ENCODE measurements at places on chromosomes 1 and 21.
A peak's percentile ranks its signal among the peaks of the same experiment; 100 is the strongest.

DNA sequence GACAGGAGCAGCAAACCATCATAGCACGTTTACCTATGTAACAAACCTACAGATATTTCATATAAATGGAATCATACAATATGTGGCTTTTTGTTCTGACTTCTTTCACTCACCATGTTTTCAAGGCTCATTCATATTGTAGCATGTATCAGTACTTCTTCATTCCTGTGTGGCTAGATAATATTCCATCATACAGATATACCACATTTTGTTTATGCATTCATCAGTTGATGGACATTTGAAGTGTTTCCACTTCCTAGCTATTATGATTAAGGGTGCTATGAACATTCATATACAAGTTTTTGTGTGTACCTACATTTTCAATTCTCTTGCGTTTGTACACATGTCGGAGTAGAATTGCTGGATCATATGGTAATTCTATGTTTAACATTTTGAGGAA, 90.1 kb downstream of the CDC42BPA start:
- no peak for DNase-seq

DNA sequence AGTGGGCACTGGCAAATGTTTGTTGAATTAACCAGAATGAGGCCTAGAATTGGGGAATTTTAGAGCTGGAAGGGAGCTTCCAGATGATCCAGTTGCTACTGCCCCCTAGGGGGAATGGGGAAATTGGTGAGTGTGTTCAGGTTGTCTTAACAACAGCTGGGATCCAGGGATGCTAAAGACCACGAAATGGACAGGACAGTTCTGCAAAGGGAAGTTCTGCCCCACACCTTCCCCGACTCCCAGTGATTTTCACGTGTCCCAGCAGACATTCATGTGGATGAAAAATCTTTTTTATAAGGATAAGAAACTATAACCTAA, 33.9 kb downstream of the TRIM62 start:
- no peak for DNase-seq

DNA sequence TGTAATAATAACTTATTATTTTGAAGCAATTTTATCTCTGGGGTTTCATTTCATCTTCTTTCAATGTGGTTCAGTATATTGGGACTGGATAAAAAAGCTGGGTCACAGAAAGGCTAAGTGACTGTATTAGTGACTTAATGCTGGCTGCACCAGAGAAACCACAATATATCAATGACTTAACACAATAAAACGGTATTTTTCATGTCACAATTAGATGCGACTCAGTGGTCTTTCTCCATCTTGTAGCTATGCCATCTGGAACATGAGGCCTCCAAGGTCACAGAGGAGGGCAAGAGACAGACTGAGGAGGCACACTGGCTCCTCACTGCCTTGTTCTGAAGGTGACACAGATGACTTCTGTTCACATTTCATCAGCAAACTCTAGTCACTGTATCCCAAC, 26.0 kb upstream of the KCNA3 start:
- DNase-seq: no peak

DNA sequence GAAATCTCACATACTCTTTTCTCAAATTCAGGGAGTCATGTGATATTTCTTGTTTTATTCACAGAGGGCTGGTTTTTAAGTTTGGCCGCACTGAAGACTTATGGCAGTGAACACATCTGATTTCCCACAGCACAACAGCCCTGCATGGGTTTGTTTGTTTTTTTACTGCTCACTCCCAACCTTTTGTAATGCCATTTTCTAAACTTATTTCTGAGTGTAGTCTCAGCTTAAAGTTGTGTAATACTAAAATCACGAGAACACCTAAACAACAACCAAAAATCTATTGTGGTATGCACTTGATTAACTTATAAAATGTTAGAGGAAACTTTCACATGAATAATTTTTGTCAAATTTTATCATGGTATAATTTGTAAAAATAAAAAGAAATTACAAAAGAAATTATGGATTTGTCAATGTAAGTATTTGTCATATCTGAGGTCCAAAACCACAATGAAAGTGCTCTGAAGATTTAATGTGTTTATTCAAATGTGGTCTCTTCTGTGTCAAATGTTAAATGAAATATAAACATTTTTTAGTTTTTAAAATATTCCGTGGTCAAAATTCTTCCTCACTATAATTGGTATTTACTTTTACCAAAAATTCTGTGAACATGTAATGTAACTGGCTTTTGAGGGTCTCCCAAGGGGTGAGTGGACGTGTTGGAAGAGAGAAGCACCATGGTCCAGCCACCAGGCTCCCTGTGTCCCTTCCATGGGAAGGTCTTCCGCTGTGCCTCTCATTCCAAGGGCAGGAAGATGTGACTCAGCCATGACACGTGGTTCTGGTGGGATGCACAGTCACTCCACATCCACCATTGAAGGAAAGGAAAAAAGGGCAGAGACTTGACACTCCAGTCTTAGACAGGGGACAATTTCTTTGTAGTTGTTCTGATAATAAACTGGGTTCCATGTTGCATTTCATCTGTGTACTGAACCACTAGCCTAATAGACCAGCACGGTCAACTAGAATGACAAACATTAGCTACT, 22.8 kb downstream of the TMEM50A start:
- no peak for DNase-seq

GRCh38 chr1:15323989-15324868, 77.2 kb downstream of the FHAD1 start:
- DNase-seq: no peak

DNA sequence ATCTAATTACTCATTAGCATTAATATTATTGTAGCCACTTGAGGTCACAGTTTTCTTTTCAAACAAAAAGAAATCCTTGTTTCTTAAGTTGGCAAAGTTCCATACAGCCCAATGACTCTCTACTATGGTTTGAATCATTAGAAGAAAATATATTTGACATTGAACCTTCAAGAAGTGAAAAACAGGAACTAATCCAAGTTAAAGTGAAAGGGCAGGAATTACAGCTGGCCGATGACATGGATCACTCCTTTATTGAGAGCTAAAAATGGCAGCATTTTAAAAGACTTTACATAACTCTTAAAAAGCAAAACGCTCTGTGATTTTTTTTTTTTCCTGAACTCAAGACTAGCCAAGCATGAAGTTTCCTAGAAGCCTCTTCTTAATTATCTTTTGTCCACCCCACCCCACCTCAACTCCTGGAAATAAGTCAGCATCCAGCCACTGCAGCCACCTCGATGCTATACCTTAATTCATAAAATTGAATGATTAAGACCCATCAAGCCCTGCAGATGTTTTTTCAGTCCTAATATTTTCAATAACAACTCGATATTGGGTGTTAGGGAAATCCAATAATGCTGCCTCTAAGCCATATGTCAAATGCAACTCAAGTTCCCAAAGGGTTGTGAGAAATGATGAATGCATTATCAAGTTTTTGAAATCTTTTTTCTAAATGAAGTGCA, 323.1 kb downstream of the HHIPL2 start:
- no peak for DNase-seq

GRCh38 chr1:184891440-184891839, 82.9 kb downstream of the NIBAN1 start:
- DNase-seq: no peak

GRCh38 chr1:184387476-184388318, 868 bp downstream of the C1orf21 start:
- peak; percentile 11 for DNase-seq

GRCh38 chr1:22611530-22611947, 24.9 kb upstream of the C1QA start:
- peak; percentile 17 for DNase-seq

- DNase-seq: no peak
These were observed 9.9 kb upstream of the HSPG2 start for GRCh38 chr1:21946836-21947587.

DNA sequence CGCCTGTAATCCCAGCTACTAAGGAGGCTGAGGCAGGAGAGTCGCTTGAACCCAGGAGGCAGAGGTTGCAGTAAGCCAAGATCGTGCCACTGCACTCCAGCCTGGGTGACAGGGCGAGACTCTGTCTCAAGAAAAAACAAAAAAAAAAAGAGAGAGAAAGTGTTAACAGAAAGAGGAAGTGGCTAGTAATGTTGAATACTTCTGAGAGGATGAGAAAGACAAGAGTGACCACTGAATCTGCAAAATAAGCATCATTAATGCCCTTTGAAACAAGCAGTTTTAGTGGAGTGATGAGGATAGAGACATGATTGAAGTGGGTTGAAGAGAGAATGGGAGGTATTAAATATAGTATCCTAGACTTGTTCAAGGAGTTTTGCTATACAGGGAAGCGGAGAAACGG, 11.7 kb downstream of the MPZ start:
- no peak for DNase-seq

- no peak for DNase-seq
These were observed 16.1 kb downstream of the HIVEP3 start for GRCh38 chr1:41902664-41903063.

DNA sequence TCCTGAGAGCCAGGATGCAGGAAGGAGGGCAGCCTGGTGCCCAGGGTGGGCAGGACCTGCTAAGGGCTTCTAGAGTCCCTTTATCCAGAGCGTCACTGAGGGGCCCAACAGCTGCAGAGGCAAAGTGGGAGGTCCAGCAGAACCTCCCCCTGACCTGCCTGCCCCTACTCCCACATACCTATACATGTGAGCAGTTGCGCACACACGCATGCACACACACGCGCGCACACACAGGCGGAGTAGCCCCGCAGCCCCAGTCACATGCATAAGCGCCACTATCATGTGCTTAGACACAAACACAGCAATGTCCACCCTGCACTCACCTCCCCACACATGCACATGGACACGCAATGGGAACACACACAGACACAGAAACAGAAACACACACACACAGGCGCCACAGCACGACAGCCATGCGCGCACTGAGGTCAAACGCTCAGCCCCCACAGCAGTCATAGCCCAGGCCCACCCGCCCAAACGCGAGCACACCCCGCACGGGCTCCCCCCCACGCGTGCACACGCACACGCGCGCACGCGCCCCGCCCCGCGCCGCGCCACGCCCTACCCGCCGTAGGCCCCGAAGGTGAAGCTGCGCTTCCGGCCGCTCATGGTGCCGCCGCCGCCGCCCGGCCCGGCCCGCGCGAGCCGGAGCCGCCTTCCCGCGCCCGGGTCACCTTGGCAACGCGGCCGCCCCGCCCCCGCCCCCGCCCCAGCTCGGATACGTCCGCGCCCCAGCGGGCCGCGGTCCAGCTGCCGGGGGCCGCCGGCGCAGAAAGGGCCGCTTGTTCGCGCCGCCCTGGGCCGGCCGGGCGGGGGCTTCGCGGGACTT, 17.7 kb downstream of the RAP1GAP start:
- DNase-seq: peak; percentile 51

GRCh38 chr1:234999513-234999940, 129.1 kb downstream of the TOMM20 start:
- DNase-seq: no peak

DNA sequence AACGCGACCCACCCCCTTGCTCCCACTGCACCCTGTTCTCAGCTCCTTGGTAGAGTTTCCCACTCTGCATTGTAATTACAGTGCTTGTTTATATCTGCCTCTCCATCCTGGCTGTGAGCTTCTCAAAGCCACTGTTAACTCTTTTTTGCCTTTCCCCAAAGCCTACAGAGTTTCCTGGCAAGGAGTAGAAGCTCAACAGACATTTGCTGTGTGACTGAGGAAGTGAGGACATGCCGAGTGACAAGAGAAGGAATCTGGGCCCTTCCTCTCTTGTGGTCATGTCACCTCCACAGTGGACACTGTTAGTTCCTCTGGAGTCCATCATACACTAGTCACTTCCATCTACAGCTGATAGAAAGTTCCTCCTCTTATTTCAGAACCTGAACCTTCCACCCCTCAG, 6.1 kb upstream of the IGSF8 start:
- no peak for DNase-seq

DNA sequence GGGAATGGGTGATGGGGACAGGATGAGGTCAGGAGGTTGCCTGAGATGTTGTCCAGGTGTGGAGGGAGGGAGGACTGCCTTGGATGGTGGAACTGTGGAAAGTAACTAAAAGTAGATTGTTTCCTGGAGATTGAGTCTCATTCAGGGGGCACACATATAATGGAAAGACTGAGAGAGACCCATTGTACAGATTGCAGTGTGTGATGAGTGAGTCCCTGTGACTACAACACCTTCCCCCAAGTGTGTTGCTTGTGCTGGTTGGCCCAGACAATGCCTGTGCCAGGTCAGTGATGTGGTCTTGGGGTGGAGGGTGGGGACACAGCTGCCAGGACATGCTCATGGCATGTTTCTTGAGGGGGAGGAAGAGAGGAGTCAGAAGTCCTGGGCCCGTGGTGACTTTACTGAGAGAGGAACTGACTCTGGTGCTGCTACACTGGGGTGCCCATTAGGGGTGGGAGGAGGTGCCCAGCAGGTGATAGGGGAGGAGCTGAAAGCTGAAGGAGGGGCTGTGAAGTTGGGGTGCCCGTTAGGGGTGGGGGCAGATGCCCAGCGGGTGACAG, 5.2 kb downstream of the SNAP47 start:
- DNase-seq: no peak

DNA sequence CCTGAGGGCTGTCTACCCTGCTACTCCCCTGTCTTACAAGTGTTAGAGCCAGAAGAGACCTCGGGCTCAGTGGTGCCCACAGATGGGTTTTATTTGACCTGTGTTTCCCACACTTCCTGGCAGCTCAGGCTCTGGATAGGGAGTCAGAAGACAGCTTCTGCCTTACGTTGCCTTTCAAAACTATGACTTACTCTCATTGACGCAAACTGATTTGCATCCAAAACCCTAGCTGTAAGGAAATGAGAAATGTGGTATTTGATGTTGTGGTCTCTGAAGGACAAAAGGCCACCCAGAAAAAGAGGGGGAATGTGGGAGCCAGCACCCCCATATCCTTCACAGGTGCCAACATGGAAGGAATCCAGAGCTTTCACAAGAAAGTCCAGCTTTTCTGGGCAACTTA, 180.2 kb downstream of the ATG4C start:
- no peak for DNase-seq

DNA sequence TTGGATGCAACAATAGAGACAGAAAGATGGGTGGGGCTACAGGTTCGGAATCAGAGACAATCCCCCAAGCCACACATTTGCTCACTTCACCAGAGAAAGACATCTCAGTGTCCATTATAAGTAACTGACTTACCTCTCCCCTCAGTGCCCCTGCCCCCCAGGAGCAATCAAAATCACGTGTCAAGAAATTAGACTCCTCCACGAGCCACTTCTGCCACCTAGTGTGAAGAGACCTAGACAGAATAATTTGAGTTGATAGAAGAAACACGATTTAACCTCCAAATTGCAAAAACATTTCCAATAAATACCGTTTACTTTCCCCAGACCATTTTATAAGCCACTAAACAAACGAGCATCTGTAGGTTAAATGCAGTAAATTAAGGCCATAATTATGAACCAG, 123.2 kb downstream of the SLC30A10 start:
- no peak for DNase-seq

GRCh38 chr1:12296623-12297022, 66.8 kb downstream of the VPS13D start:
- DNase-seq: no peak

- no peak for DNase-seq
These were observed 14.7 kb downstream of the NIBAN1 start for GRCh38 chr1:184959626-184960025.

GRCh38 chr21:44337449-44337848, 1.7 kb downstream of the CFAP410 start:
- no peak for DNase-seq

- DNase-seq: no peak
These were observed 42.6 kb downstream of the BACE2 start for GRCh38 chr21:41210426-41211059.

All from stimulated activated CD4-positive, alpha-beta T cell treated with anti-CD3 and anti-CD28 coated beads, Interleukin-4, amount 100 ng/mL, for 1 hour (primary cell).